ENCODE measurements at places on chromosomes 4 and X.

DNA sequence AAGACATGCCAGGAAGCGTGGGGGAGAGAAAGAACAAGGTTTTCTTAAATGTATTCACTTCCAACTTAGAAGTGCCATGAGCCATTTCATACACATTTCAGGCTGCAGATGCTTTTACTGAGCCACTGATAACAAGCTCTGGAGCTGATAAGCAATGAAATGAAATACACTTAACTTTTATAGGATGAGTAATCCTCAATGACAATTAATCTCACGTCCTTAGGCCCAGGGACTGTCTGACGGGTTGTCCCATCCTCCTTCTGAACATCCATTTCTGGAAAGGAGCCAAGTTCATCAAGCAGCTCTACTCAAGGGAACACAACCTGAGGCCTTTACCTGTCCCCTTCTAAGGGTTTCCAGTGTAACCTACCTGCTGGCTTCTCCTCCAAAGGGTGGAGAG, 121.2 kb downstream of the PARM1 start:
- DNase-seq = no peak

- DNase-seq = no peak
Measured at GRCh38 chrX:47514533-47515235, 31.7 kb upstream of the ZNF41 start.

GRCh38 chr4:37442062-37442323, 197.4 kb downstream of the NWD2 start:
- no peak for DNase-seq

DNA sequence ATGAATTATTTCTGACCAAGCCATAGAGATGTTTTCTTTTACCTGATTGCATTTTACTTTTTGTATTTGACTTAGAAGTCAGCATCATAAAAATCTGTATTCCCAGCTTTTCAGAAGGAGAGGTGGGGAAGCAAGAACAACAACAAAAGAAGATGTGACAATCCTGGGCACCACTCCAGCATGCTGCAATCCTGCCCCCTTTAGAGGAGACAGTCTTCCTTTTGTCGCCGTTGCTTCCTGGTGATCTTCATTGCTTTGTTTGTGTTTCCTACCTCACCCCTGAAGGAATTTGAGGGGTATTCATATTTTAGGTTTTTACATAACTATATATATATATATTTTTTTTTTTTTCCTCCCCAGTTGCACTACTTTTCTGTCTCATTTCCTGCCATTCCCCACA, 3.7 kb downstream of the QRFPR start:
- DNase-seq = no peak

- DNase-seq = no peak
Measured at GRCh38 chr4:24846716-24847115, 51.3 kb downstream of the SOD3 start.

DNA sequence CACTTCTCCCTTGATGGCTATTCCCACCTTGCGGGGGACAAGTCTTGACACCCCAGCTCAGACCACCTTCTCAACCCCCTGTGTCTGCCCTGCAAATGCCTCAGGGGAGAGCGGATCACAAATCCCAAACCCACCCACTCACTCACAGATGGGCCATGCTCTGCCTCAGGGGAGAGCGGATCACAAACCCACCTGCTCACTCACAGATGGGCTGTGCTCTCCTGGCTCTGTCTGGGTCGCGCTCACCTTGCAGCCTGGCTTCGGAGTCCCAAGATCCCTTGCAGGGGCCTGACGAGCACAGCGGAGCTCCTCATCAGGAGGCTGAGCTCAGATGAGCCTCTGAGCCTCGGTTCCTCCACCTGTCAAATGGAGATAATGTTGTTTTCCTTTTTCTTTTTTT, 38.6 kb downstream of the HTRA3 start:
- no peak for DNase-seq

DNA sequence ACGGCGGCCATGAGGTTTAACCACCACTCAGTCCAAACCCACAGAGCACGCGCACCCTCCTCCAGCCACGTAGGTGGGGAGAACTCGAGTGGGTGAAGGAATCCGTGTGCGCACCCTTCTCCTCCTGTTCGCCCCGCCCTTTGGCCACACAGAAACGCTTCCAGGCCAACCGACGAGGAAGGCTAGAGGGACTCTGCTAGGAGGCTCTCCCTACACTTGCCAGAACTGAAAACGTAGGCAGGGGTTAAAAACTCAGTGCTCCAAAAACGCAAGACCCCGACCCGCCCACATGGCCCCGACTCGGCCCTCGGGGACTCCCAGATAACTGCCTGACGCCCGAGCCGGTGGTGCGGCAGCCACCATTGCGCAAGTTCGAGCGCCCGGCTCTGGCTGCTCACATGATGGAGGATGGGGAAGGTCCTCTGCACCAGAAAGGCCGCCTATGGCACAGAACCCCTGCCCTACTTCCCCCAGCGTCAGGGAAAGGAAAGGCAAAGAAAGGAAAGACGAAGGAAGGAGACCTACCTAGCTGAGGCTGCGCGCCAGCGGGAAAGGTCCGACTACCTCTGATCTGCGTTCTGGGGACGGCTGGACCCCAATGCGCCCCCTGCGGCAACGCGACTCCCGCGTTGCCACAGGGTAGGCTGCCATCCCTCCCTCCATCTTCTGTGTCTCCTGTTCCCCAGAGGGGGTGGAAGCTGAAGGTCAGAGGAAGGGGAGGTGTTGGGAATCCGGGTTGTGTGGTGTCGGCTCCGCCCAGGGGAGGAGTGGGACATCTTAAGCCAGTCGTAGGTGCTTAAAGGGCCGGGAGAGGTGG, 201.9 kb upstream of the AGTR2 start:
- peak; percentile 75 for DNase-seq

GRCh38 chr4:165190591-165191347, 16.6 kb upstream of the KLHL2 start:
- no peak for DNase-seq

DNA sequence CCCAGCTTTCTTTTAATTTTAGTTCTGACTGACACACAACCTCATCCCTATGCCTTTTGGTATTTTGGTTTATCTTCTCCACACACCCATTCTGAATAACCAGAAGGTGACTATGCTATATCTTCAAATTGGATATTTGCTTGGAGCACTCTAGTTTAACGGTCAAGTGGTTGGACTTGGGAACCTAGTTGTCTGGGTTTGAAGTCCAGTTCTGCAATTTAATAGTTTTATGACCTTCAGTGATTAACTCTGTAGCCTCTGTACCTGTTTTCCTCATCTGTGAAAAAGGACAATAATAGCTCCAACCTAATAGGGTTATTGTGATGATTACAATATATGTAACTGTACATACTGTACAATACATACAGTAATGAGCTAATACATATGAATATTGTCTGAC, 20.0 kb downstream of the PPM1K start:
- no peak for DNase-seq

GRCh38 chr4:65367306-65367705, 303.0 kb downstream of the EPHA5 start:
- DNase-seq = no peak

DNA sequence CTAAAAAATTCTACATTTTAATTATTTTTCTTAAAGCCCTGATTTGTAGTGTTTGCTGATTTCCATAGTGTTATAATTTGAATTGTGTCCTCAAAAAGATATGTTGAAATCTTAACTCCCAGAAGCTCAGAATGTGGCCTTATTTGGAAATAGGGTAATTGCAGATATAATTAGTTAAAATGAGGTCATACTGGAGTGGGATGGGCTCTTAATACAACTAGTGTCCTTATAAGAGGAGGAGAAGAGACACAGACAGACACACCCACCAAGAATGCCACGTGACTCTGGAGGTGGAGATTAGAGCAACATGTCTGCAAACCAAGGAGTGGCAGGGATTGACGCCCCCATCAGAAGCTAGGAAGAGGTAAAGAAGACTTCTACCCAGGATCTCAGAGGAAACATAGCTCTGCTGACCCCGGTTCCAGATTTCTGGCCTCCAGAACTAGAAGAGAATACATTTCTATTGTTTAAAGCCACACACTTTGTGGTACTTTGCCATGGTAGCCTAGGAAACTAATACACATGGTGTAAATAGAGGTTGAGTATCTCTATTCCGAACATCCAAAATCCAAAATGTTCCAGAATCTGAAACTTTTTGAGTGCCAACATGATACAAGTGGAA, 70.5 kb upstream of the IRF2 start:
- no peak for DNase-seq

- DNase-seq = no peak
Measured at GRCh38 chr4:39435659-39436563, 22.8 kb downstream of the RPL9 start.

- DNase-seq = no peak
Measured at GRCh38 chr4:186029571-186030398, 39.2 kb upstream of the TLR3 start.

GRCh38 chr4:25927361-25928195, 13.6 kb downstream of the SMIM20 start:
- DNase-seq = no peak

GRCh38 chr4:56743550-56743949, 62.5 kb upstream of the HOPX start:
- DNase-seq = no peak

DNA sequence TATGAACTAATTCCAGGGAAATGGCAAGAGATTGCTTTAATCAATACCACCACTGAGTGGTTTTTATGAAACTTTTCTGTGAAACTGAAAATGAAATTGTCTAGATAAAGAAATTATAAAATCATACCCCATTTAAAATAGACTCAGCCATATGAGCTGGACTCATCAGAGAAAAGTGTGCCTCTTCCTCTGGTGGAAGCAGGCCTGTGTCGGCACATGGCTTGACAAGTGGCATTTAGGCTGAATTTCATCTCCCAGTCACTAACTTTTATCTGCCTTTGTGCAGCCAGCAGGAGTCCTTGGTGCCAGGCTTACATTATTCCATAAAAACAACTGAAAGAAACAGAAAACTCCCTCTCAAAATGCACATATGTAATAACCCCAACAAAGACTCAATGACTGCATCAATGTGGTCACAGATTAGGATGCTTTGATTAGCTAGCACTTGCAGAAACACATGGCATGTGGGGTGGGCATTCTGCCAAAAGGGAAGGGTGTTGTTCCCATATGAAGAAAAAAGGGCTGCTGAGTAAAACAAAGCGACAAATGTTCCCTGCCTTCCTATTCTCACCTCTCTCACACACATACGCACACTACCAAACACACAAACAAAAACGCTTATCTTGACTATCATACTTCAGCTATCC, 232.3 kb downstream of the PABPC4L start:
- DNase-seq = no peak

DNA sequence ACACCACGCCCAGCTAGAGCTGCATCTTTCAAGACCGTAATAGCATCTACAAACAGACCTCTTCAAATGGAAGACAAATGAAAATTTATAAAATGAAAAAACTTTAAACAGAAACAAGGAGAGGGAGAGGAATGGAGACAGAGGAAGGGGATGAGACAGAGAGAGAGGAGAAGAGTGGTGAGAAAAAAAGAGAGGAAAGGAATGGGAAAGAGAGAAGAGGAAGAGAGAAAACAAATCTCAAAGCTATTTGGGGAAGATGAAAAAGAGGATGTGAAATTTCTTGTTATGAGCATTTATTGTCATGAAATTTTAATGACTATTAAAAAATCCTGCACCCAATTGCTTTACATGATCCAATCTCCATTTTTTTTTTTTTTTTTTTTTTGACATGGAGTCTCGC, 726.9 kb downstream of the GRID2 start:
- DNase-seq = no peak

- no peak for DNase-seq
Measured at GRCh38 chr4:32148111-32148666, 1428.0 kb downstream of the PCDH7 start.

DNA sequence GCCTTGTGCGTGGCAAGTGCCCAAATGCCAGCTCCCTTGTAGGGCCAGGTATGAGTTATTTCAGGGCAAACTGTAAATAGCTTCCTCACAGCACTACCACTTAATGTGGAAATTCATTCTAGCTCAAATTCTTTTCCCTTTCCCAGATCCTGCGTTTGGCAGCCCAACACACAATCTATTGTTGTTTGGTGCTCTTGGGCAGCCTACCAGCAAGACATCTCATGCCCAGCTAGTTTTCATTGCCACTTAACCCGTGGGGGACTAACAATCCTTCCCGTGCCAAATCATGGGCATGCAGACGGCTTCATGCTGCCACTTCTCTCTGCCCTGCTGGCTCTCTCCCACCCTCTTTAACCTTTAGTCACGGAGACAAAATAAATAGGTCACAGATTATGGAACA, 454.2 kb downstream of the GRIA2 start:
- no peak for DNase-seq

GRCh38 chrX:68238568-68238967, 194.7 kb downstream of the OPHN1 start:
- no peak for DNase-seq

DNA sequence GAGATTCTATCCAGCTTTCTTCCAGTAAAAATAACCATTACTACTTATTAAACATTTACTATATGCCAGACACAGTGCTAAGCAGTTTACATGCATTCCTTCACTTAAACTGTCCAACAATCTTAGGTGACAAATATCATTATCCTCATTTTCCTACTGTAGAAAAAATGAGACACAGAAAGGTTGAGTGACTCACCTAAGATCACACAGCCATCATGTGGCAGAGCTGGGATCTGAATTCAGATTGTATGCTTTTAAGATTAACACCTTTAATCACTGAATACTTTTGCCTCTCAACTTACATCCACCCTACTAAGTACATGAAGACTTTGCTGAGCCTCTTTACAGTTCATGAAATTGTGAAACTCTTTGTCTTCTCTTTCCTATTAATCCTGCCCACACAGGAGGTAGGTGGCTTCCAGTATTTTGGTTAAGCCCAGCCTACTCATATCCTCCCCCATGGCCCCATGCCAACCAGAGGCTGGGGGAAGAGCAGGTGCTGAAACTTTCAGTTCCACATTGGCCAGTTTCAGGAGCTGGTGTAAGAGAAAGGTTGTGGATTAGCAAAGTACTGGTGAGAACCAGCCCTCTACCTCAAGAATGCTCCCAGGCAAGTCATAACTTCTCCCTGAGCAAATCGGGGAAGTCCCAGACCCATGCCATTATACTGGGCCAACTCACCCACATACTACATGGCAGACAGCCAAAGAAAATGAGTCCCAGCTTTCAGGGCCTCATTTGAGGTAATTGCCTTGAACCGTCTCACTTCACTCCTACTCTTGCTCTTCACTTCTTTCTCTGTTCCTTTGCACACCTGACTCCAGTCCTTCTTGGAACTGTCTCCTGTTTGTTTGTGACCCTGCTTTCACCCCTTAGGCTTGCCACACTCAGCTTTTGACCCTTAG, 211.1 kb downstream of the GUCY2F start:
- peak; percentile 78 for DNase-seq
